ENCODE measurements at places on chromosomes 5 and 9. TPM values are rescaled to one million over a fixed set of nuclear protein-coding genes. Genes with fewer than 3 reads are reported as not detected.

- no peak for DNase-seq
These were observed 76.6 kb upstream of the SHB start for GRCh38 chr9:38145526-38146053.

LRRC19 gene
- 13.1 TPM for polyA plus RNA-seq

DNA sequence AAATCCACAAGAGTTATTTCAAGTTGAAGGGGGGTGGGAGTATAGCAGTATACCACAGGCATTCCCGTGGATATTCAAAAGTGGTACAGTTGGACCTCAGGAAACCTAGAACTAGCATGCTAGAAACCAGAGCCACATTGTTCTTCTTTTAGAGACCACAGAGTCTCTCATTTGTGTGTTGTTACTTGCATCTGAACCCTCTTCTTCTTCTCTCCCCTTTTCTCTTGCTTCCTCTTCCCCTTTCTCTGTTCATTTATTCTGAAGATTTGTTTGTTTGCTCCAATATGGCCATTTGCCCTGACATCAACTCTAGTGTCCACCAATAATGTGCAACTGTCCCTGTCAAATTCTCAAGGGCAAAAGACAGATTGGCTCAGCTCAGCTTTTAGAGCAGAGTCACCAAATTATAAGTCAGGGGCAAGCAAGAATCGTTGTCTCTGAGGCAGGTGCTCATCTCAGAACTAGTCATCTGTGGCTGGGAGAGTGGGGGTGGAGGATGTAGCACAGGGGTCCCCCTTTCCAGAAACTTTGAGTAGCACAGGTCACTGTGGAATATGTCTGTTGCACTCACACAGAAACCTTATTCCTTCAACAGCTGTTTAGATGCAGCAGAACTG is 321.1 kb downstream of the ARRDC3 start:
- DNase-seq: no peak

GRCh38 chr5:14270209-14270702 is 127.1 kb downstream of the TRIO start:
- no peak for DNase-seq

GRCh38 chr5:71533615-71534014 is 53.5 kb upstream of the MCCC2 start:
- DNase-seq: no peak
